ENCODE measurements at places on chromosomes 13 and 19.

DNA sequence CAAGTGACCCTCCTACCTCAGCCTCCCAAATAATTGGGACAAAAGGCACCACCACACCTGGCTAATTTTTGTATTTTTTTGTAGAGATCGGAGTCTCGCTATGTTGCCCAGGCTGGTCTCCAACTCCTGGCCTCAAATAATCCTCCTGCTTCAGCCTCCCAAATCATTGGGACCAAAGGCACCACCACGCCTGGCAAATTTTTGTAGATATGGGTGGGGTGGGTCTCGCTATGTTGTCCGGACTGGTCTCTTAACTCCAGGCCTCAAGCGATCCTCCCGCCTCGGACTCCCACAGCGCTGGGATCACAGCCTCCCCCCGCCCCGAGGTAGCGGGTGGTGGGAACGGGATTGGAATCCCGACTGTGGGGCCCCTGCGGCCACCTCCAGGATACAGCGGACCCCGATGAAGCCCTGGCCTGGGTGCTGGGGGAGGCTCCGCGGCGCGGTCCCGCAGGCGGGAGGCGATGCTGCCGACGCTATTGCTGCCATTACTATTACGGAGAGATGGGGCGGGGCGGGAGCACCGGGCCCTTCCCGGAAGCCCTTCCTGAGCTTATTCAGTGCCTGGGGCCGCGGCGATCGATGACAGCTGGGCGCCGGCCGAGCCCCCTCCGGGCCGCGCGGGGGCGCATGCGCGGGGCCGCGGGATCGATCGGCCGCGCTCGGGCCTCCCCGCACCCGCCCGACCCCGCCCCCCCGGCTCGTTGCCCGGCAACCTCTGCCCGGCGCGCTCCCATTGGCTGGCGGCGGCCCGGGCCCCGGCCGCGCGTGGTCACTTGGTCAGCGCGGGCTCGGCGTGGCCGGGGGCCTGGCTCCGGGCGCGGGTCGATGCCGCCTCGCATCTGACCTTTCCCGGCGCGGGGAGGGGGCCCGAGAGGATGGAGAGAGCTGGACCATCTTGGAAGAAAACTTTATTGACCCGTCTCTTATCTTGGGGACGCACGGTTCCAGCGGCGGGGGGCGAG, 27.9 kb upstream of the ONECUT3 start:
- DNase-seq = no peak

DNA sequence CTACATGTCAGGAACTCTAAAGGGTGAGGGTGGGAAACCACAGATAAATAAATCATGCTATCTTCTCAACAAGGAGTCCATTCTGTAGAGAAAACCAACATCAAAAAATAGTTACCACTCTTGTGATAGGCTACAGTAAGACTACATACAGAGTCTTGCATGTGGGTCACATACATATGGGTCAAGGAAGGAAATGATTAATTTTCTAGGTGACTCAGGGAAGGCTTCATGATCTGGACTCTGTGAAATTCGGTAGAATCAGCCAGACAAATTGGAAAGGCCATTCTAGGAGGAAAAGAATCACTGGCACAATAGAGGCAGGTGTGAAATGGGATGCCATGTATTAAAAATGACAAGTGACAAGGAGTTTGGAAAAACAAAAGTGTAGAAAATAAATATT, 638.9 kb downstream of the LIG4 start:
- DNase-seq = no peak

DNA sequence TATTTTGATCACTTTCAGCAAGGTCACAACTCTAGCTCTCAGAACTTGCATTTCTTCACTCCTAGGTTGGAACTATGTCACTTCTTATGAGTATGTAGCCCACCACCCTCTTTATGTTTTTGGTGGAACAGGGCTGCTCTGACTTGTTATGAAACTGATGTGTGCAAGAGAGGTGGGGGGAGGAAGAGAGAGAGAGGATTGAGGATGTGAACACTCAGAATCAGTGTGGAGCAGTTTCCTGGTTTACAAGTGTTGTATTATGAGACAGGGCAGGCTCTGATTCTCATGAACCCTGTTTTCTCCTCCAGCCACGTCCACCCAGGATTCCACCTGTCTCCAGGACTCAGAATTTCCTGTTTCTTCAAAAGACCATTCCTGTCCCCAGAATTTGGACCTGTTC, 16.1 kb downstream of the ZNF317 start:
- no peak for DNase-seq

- no peak for DNase-seq
These were observed 234.9 kb downstream of the KCTD12 start for GRCh38 chr13:76651286-76651685.

- no peak for DNase-seq
These were observed 68.7 kb downstream of the ACSBG2 start for GRCh38 chr19:6204212-6204611.

GRCh38 chr19:52336117-52336790, at the start of gene ZNF610:
TSS of gene ZNF610 (plus strand) at chr19:52336243. CDS start at chr19:52349173, 12,930 bp downstream.
- DNase-seq = peak; percentile 76

DNA sequence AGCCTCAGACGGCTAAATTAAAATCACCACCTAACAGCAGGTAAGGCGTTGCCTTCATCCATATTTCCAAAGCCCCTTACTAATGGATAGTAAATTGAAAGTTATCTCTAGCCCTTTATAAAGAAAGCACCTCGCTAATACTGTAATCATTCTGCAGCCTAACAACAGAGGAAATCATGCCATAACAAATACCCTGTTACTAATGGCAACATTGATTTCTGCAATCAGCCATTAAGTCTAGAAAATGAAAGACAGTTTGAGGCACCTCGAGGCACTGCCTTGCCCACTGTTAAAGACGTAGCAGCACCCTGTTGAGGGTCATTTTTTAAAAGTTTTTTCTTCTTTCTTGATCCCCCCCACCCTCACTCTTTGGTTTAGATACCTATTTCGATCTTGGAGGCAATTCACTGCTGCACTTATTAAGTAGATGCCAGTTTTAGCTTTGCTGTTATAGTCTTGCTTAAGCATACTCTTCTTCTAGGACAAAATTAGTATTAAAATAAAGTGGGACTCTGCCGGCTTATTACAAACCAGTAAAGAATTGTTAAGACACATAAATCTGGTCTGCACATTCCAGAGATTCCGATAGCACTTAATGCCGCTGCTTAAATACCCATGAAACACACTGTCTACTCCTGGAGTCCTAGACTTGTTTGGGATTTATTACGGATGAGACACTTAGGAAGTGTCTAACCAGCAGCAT, 74.8 kb downstream of the ZNF536 start:
- no peak for DNase-seq

DNA sequence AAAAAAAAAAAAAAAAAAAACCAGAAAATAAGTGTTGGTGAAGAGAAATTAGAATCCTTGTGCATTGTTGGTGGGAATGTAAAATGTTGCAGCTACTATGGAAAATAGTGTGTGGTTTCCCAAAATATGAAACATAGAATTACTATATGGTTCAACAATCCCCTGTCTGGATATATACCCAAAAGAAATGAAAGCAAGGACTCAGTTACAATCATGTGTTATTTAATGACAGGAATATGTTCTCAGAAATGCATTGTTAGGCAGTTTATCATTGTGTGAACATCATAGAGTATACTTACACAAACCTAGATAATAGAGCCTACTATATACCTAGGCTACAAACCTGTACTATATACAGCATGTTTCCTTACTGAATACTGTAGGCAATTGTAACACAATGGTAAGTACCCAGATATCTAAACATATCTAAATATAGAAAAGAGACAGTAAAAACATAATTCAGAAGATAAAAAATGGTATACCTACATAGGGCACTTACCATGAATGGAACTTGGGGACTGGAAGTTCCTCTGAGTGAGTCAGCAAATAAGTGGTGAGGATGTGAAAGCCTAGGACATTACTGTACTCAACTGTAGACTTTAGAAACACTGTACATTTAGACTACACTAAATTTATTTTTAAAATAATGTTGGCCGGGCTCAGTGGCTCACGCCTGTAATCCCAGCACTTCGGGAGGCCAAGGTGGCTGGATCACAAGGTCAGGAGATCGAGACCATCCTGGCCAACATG, 25.7 kb upstream of the SLC7A1 start:
- no peak for DNase-seq

DNA sequence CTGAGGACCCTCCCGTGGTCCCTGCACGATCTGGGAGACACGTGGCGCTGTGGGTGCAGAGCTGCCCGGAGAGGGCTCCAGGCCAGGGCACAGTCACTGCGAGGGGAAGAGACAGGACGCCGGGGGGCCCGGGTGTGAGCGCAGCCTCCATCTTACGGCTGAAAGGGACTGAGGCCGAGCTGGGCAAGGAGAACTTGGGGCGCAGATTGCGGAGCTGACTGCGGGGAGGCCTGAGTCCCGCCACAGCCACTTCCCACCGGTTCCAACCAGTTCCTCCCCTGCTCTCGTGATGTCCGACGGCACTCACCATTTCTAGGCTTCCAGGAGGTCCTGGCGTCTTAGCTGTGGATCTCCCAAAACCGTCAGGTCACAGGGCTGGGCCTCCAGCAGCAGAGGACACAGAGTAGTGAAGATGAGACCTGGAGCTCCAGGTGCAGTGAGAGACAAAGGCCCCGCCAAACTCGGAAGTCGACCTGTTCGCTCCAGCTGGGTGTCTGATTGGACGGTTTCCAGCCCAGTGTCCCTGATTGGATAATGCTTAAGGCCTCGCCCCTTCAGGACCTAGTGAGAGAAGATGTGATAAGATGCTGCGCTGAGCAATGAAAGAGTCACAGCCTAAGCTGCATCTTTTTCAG, 4.8 kb upstream of the ZNF253 start:
- no peak for DNase-seq

- DNase-seq = no peak
These were observed 75.6 kb downstream of the SPRY2 start for GRCh38 chr13:80265348-80265747.

DNA sequence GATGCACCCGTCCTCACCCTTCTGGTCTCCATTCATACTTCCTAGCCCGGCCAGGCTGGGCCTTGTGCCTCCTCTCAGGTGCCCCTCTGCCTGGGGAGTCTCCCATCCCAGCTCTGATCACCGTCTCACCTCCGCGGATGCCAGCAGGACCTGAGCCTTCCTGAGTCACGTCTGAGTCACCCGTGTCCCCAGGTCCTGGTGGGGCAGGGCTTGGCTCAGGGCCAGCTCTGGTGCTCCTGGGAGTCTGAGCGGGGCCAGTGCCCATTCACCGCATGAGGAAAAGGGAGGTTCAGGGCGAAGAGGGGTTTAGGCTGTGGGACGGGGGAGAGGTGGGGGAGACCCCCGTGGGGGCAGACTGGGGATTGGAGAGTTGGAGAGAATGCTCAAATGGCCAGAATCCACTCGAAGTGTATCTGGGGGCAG, 593 bp downstream of the ATP8B3 start:
- DNase-seq = peak; percentile 26

DNA sequence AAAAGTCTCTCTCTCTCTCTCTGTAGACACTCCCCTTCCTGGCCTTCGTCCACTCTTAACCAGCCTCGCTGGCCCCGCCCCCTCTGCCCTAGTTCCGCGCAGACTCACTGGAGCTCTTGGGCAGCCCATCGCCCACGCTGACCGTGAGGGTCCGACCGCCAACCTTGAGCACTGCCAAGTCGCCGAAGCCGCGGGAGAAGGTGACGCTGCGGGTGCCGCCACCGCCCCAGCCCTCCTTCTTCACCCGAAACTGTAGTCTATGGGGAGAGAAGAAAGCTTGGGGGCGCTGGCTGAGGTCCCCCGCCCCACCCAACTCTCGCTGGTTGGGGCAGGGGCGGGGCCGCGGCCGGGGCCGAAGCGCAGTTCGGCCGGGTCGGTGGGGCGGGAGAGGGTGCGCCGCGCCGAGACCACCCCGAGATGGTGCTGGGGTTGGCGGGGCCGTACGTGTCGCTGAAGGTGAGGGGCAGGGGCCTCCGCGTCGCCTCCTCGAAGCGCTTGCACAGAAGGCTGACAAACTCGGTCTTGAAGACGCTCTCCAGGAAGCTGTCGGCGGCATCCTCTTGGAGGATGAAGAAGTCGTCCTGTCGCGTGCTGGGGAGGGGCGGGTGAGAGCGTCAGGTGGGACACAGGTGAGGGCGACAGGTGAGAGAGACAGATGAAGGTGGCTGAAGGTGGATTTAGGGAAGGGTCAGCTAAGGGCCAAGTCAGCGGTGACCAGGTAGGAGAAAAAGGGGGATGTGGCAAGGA, 12.6 kb upstream of the ZNF414 start:
- peak; percentile 82 for DNase-seq

DNA sequence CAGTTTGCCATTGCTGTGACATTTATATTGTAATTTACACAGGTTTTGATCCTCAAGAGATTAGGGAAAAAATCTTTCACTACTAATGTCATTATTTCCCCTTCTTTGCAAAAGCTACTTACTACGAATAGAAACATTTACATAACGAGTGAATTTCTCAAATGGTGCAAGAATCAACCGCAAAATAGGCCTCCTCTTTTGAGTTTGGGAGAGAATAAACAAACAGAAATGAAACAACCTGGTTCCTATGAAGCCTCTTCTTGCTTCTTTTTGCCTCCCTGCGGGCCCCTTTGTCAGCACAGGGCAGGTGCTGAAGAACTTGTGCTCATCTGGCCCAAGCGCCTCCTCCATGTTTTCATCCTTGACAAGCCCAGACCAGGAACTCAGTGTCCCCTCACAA, 10.1 kb upstream of the GJA3 start:
- no peak for DNase-seq
